ENCODE measurements at places on chromosomes 4 and X.

DNA sequence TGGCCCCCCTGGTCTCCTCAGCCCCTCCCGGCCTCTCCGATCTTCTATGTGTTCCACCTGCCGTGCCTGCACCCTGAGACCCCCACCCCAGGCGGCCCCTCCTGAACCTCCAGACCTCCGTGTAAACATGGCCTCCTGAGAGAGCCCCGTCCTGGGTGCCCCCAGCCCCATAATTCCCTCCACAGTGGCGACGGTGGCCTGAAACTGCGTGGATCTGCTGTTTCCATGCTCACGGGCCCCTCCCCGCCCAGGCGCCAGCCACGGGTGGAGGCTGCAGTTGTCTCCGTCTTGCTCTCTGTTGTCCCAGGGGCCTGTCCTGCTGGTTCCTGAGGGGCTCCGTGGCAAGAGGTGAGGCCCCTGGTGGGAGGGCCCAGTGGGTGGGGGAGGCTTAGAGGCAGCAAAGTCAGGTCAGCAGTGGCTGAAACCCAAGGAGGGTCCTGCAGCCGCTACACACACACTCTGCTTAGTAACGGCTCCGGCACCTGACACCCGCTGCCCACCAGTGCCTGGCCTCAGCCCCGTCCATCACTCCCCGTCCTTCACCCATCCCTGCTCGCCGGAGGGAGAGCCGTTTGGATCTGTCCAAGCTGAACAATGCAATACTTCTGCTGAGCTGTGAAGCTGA lies 75.8 kb downstream of the FAM53A start:
- DNase-seq, result no peak

- DNase-seq, result no peak
Observed at GRCh38 chr4:38468339-38468866, 195.6 kb upstream of the KLF3 start.

DNA sequence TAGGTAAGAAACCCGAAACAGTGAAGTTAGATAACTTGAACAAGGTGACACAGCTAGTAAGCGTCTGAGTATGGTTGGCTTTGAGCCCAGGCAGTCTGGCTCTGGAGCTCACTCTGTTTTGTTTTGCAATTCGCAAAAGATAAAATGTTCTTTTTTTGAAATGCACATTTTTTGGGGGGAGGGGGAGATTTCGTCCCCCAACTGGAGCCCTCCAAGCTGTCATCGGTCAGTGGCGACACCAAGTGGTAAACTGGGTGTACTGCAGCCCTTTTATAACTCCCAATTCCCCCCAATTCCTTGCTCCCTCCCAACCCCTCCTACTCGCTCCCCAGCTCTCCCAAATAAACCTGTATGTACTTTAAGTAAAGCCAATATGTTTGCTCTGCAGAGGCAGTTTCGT lies 2.8 kb upstream of the CLCN5 start:
- no peak for DNase-seq

GRCh38 chrX:70470850-70471289 lies 26.2 kb downstream of the DLG3 start:
- no peak for DNase-seq

DNA sequence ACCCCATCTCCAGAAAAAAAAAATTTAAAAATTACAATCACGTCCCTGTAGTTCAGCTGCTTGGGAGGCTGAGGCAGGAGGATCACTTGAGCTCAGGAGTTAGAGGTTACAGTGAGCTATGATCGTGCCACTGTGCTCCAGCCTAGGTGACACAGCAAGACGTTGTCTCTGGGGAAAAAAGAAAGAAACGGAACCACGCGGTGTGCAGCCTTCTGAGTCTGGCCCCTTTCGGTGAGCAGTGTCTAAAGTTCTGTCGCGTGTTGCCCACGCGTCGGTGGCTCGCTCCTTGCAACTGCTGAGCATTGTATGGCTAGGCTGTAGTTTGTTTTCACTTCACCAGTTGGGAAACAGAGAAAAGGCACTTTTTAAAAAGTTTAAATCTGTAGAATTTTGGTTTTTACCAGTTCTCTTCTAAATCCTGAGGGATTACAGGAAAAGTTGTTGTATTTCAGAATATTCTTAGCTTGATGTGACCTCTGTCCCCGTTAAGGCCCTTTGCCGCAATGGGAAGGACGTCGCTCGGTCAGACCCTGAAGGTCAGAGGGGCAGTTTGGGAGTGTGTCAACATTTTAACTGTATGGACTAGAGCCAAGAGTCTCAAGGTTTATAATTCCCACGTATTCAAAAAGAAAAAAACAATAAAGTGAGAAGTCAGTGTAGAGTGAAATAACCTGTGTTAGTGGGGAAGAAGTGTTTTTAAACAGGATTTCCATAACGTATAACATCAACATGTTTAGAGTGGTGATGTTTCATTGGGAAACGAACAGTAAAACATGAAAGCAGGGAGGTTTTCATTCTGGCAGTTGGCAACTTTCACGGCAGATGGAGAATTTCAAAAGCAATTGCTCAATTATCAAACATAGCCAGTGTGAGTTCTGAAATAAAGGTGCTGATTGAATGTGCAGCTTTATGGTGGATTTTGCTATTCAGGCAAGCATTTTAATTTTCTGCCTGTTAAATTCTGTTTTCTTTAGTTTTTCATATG lies 45.8 kb upstream of the MSANTD1 start:
- no peak for DNase-seq

GRCh38 chr4:90476019-90476418 lies 348.8 kb downstream of the CCSER1 start:
- DNase-seq, result no peak

DNA sequence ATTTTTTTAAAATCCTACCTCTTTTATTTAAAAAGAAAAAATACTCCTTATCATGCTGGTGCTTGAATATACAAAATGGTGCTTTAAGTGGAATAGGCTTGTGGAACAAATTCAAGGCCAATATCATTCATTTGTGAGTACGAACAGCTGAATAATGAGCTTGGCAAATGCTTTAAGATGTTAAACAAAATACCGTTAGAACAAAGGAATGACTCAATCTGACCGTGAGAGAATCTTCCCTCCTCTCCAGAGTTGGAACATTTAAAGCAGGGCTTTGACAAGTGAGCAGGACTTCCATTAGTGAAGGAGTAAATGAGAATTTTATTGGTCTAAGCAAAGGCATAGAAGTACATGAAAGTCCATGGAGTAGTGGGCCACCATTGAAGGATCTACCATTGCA lies 74.5 kb downstream of the DCLK2 start:
- DNase-seq, result no peak

DNA sequence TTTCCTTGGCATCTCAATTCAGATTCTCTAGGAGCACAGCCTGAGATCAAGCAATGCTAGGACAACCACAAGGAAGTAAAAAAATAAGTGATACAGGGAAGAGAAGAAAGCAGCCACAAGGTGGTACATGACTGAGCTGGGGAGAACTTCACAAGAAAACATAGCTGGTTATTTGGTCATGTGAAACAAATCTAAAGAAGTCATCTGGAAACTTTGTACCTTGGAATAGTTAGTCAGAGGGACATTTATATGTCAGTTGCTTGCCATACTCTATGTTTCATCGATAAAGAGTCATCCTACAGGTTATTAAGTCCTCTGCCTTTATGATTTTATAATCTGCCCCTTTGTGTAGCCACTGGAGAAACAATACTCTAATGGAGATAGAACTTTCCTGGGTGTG lies 575.1 kb downstream of the IL15 start:
- DNase-seq, result no peak

GRCh38 chrX:34521563-34521962 lies 135.5 kb downstream of the TMEM47 start:
- DNase-seq, result no peak
